ENCODE measurements at places on chromosomes 13 and 19. TPM values are rescaled to one million over a fixed set of nuclear protein-coding genes. Genes with fewer than 3 reads are reported as not detected.

DNA sequence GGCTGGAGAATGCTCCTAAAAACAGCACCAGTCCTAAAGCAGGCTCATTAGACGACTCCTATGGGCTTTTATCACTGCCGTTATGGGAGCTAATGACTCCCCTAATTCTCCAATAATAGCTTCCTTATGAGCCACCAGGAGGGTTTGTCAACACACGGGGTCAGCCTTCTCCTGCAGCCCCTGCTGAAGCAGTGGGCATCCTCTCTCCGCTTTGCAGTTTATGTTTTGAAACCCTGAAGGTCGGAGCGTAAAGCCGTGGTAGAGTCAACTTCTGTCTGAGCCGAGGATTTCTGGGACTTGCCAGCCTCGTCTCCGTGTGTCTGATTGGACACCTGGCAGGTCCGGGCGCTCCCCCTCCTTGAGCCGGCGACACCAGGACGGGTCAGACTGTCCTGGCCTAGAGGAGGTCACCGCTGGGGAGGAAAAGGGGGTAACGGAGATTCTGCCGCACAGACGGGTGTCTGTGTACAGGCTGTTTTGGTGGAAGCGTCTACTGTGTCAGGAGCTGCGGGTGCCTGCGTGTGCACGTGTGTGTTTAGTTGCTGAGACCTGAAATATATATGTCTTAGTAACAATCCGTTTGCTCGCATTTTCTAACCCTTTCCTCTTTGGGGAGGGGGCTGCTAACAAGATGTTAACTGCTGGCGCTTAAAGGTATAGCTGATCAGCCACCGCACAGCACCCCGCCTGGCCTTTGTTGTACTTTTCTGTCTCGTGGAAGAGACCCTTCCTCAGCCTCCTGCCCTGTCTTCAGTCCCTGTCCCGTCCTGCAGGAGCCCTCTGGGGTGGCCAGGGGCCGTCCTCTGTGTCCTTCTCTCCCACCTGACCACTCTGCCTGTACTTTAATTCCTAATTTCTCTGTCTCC is 1.9 kb downstream of the KDM4B start:
- H3K27me3 ChIP-seq: no peaks in the 10 kb centered on the region
- H3K4me1 ChIP-seq: peaks cover 33% of the 10 kb centered on the region
- H3K27ac ChIP-seq: peak overlapping the region; percentile 91
- H3K4me3 ChIP-seq: peak overlapping the region; percentile 94
- H3K36me3 ChIP-seq: no peaks in the 10 kb centered on the region
- no peak for DNase-seq

- no peak for DNase-seq
- H3K27ac ChIP-seq: no peak overlapping the region
- H3K4me1 ChIP-seq: no peaks in the 10 kb centered on the region
- H3K4me3 ChIP-seq: no peak overlapping the region
- H3K36me3 ChIP-seq: no peaks in the 10 kb centered on the region
- H3K27me3 ChIP-seq: no peaks in the 10 kb centered on the region
These were observed 408.1 kb upstream of the SLITRK1 start for GRCh38 chr13:84290386-84290785.

- H3K4me3 ChIP-seq: no peak overlapping the region
- H3K36me3 ChIP-seq: peaks cover 4% of the 10 kb centered on the region
- DNase-seq: no peak
- H3K4me1 ChIP-seq: no peaks in the 10 kb centered on the region
These were observed 25.6 kb downstream of the IFT88 start for GRCh38 chr13:20592606-20593005.

DNA sequence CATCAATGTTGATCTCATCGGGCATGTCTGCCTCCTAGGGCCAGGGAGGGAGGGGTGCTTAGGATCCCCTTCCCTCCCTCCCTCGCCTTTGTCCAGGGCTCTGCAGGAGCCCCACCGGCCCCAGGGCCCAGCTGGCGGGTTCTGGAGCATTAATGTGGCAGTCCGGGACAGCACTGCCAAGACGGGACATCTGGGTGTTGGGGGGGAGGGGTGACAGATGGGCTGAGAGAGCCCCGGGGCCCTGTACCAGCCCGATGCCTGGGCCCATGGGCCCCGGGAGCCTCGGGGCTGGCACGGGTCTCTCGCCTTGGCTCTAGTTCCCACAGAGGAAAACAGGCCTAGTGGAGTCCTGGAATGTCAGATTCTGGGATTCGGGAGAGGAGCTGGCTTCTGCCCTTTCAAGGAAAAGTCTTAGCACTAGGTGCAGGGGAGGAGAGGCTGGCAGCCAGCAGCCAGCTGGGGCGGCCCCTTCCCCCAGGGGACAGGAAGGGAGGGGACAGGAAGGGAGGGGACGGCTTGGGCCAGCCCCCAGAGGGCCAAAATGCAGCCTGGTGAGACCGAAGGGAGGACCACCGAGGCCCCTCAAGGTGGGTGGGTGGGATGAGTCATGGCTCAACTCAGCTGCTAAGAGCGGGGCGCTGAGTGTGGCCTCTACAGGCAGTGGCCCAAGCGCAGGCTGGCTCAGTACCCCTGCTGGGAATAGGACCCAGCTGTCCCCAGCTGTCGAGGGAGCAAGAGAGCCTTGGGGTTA is 3.1 kb downstream of the PPP1R14A start:
- no peak overlapping the region for H3K27ac ChIP-seq
- H3K4me3 ChIP-seq: no peak overlapping the region
- H3K36me3 ChIP-seq: peaks cover 2% of the 10 kb centered on the region

- no peaks in the 10 kb centered on the region for H3K27me3 ChIP-seq
- H3K27ac ChIP-seq: no peak overlapping the region
- no peak for DNase-seq
- H3K4me1 ChIP-seq: no peaks in the 10 kb centered on the region
These were observed 26.9 kb upstream of the RNF17 start for GRCh38 chr13:24737042-24737441.

- no peak overlapping the region for H3K27ac ChIP-seq
- peaks cover 3% of the 10 kb centered on the region for H3K36me3 ChIP-seq
- no peak for DNase-seq
- H3K27me3 ChIP-seq: no peaks in the 10 kb centered on the region
- H3K4me3 ChIP-seq: no peak overlapping the region
These were observed 8.3 kb downstream of the TMEM143 start for GRCh38 chr19:48355365-48355954.

DNA sequence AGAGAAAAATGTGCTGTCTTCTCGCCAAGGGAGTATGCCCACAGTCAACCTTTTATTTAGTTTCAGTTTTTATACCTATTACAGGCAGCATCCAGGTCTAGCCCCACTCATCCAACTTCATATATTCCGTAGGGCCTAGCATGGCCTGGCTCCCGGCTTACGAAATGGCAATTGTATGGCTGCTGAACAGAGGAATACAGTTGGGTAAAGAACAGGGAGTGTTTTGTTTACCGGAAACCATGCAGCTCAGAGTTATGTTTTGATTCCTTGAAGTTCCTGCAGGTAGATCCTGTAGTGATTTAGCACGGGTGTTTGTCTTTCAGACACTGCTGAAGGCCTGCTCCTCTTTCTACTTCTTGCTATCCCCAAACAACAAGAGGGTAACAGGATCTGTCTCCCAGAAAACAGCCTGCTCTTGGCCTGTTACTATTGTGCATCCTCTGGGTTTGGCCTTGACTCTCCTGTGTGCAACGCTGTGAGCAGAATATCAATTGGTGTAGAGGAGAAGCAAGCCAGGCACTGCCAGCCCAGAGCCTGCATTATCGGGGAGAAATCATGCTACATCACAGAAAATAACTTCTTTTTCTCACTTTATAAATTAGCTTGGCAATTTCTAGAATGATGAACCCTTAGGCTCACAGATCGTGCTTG is 32.4 kb downstream of the OLFM4 start:
- no peaks in the 10 kb centered on the region for H3K36me3 ChIP-seq
- no peak overlapping the region for H3K4me3 ChIP-seq
- no peak overlapping the region for H3K27ac ChIP-seq
- H3K27me3 ChIP-seq: no peaks in the 10 kb centered on the region
- H3K4me1 ChIP-seq: no peaks in the 10 kb centered on the region

GRCh38 chr19:1318678-1319471 is 33.2 kb downstream of the EFNA2 start:
- no peak overlapping the region for H3K27ac ChIP-seq
- DNase-seq: no peak
- H3K4me3 ChIP-seq: no peak overlapping the region
- peaks cover 7% of the 10 kb centered on the region for H3K4me1 ChIP-seq

- no peaks in the 10 kb centered on the region for H3K4me1 ChIP-seq
- no peak overlapping the region for H3K4me3 ChIP-seq
- H3K36me3 ChIP-seq: no peaks in the 10 kb centered on the region
- no peak for DNase-seq
- peaks cover 31% of the 10 kb centered on the region for H3K27me3 ChIP-seq
These were observed 5.9 kb downstream of the STARD13 start for GRCh38 chr13:33279414-33280278.

- no peaks in the 10 kb centered on the region for H3K36me3 ChIP-seq
- H3K27ac ChIP-seq: no peak overlapping the region
- DNase-seq: no peak
These were observed 136.4 kb upstream of the PCDH9 start for GRCh38 chr13:67366533-67366932.

DNA sequence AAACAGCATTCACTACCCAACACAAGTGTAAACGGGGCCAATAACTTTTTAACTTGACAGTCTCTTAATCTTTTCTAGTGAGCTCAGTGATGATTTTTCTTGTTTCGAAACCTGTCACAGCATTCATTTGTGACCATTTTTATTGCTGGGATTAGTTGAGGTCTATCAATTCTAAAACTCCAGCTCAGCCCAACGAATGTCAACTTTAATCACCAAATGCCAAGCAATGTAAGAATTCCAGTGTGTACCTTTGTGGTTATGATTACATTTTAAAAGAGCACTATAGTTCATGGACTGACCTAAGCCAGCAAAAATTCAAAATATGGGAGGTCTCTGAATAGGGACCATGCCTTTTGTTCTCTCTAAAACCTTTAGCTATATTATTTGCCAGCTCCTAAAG is 694.3 kb upstream of the SGCG start:
- H3K27ac ChIP-seq: no peak overlapping the region
- no peaks in the 10 kb centered on the region for H3K4me1 ChIP-seq
- no peaks in the 10 kb centered on the region for H3K36me3 ChIP-seq
- DNase-seq: no peak
- H3K4me3 ChIP-seq: no peak overlapping the region

- no peak for DNase-seq
- H3K27ac ChIP-seq: no peak overlapping the region
- no peaks in the 10 kb centered on the region for H3K27me3 ChIP-seq
- H3K4me3 ChIP-seq: no peak overlapping the region
- peaks cover 2% of the 10 kb centered on the region for H3K36me3 ChIP-seq
These were observed 248.8 kb downstream of the RGCC start for GRCh38 chr13:41706152-41706551.

HNRNPL gene
- total RNA-seq: 477 TPM

HCN2 gene
- 3.0 TPM for total RNA-seq

IQCN gene
- total RNA-seq: 16.5 TPM

PROZ gene
- not detected for total RNA-seq

DAND5 gene
- total RNA-seq: not detected

IFNL4 gene
- not detected for total RNA-seq

NR2C2AP gene
- total RNA-seq: 17.3 TPM

CRB3 gene
- total RNA-seq: 1.5 TPM

IGFL4 gene
- not detected for total RNA-seq

ZNF256 gene
- 11.9 TPM for total RNA-seq

PLPPR3 gene
- not detected for total RNA-seq
